ENCODE measurements at places on chromosomes 3 and 15. TPM values are rescaled to one million over a fixed set of nuclear protein-coding genes. Genes with fewer than 3 reads are reported as not detected.

TRIM42 gene
- total RNA-seq = not detected

PLA2G4E gene
- total RNA-seq = not detected

SHF gene
- not detected for total RNA-seq

- no peak for DNase-seq
Observed at GRCh38 chr3:149306751-149307434, 26.5 kb downstream of the TM4SF18 start.

- no peak for DNase-seq
Observed at GRCh38 chr15:96058103-96058851, 272.2 kb upstream of the NR2F2 start.

GRCh38 chr3:59573911-59574310, 524.1 kb upstream of the CFAP20DC start:
- DNase-seq = peak; percentile 10

DNA sequence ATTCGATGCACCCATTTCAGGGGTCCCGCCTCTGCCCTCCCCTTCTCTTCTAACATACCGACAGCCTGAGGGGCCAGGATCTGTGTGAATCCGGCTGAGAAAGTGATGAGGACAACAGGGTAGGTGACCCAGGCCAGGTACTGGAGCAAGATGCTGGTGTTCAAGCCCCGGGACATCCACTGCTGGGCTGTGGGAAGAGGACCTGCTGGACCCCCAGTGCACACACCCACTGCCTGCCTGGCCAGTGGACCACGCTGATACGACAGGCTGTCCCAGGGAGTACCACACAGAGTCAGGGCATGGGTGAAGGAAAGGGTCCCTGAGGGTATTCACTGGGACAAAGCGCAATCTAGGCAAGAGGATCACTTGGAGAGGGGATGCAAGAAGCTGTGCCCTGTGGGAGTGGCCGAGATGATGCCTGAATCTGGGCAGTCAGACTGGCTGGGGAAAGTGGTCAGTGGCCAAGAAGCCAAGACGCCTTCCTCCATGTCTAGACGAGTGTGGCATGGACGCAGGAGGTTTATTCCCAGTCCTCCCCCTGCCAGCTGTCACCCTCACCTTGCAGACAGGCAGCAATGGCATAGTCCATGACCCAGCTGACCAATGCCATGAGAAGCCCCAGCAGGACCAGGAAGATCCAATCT, 3.2 kb downstream of the CLCN2 start:
- DNase-seq = no peak

DNA sequence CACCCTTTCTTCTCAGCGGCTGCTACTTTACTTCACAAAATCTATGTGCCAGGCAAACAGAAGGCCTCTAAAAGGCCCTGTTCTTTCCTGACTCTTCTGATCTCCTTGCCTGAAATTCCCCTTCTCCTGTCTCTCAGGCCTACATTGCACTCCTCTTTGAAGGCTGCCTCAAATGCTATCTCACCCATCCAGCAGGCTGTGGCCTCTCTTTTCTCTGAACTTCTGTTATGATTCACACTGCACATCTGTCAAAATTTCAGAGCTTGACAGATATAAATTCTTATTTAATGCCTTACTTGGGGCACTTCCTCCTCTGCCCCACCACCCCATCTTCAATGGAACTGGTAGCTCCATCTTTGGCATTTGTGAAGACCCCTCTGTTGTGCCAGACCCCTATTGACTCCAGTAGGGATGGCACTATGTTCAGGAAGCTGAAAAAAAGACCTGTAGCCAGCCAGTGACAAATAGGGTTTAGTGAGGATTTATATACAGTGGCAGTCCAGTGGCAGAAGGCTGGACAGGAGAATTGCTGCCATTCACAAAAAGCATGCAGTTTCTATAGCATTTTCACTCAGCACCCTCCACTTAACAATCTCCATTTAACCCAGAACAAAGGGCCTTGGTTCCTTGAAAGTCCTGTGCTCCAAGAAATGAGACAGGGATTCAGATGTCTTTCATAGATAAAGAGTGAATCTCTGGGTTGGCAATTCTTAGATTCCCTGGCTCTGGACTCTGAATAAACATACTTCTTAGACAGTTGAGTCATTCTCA, 415.8 kb upstream of the GRM7 start:
- no peak for DNase-seq

- no peak for DNase-seq
Observed at GRCh38 chr3:179330438-179330837, 7.6 kb downstream of the ZNF639 start.
